Glutamatergic neuron (in vitro differentiated cells): ENCODE measurements at places on chromosomes 3 and 15. TPM values are rescaled to one million over a fixed set of nuclear protein-coding genes. Genes with fewer than 3 reads are reported as not detected.

GRCh38 chr15:27928386-27928785, 170.7 kb downstream of the OCA2 start:
- H3K27ac ChIP-seq, result no peak overlapping the region
- H3K36me3 ChIP-seq, result peaks cover 22% of the 10 kb centered on the region
- H3K4me3 ChIP-seq, result no peak overlapping the region
- H3K4me1 ChIP-seq, result no peaks in the 10 kb centered on the region
- H3K27me3 ChIP-seq, result no peaks in the 10 kb centered on the region

DNA sequence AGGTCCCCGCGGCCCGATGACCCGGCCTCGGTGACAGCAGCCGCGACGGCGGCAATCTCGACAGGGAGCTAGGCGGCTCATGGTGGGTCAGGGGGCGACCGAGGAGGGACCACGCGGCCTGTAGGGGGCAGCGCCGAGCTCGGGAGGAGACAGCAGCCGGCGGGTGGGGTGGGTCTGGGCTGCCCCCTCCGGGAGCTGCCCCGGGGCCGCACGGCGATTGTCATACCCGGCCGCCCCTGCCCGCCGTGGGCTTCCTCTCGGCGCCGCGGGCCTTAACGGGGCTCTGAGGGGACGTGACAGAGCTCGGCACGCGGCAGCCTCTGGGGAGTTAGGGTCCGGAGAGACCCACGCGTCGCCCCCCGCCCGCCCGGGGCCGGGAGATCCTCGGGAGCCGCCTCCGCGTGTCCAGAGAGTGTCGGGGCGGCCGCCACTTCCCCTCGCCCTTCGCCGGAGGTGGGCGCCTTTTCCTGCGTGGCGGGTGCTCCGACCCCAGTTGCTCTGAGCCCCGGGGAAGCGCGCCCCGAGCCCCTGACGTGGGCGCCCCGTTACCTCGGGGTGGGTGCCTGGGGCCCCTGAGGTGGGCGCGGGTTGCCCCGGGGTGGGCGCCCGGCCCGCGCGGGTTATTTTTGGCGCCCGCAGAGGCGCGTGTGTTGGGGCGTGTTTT, 539 bp upstream of the PLCL2 start:
- no peaks in the 10 kb centered on the region for H3K36me3 ChIP-seq
- H3K4me1 ChIP-seq, result peaks cover 33% of the 10 kb centered on the region
- peaks cover 5% of the 10 kb centered on the region for H3K27me3 ChIP-seq
- peak; percentile 92 for DNase-seq
- H3K27ac ChIP-seq, result peak overlapping the region; percentile 62
- H3K4me3 ChIP-seq, result peak overlapping the region; percentile 90

DNA sequence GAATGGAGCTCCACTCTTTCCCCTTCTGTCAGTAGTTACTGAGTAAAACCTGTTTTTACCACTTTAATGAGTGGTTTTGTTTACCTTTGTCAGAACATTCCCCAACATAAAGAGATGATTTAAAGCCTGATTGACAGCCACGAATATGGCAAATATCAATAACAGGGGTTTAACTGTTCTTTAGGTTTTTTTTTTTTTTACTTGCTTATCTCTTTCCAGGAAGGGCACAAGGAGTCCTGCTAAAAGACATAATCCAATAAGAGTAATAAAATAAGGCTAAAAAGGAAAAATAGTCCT, 11.5 kb upstream of the UBE2Q2 start:
- no peaks in the 10 kb centered on the region for H3K36me3 ChIP-seq
- DNase-seq, result no peak
- no peak overlapping the region for H3K27ac ChIP-seq
- peaks cover 4% of the 10 kb centered on the region for H3K27me3 ChIP-seq
- no peaks in the 10 kb centered on the region for H3K4me1 ChIP-seq
- no peak overlapping the region for H3K4me3 ChIP-seq

DNA sequence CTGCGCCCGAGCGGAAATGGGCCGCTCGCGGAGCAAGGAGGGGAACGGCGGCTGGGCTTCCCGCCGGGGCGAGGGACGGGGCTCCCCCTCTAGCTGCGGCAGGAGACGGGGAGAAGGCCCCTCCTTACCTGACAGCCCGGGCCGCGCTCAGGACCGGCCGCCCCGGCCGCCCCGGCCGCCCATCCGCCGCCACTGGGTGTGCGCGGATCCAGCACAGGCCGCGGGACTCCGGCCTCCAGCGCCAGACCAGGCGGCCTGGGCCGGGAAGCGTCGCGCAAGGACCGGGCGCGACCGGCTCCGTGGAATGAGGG, 296 bp downstream of the TPRA1 start:
- no peaks in the 10 kb centered on the region for H3K36me3 ChIP-seq
- H3K4me1 ChIP-seq, result peaks cover 10% of the 10 kb centered on the region
- H3K27me3 ChIP-seq, result peaks cover 12% of the 10 kb centered on the region
- H3K4me3 ChIP-seq, result no peak overlapping the region
- no peak for DNase-seq

Gene SERINC4
- total RNA-seq, result not detected

Gene PRICKLE2
- total RNA-seq, result 18.9 TPM
